Activated CD4-positive, alpha-beta T cell treated with anti-CD3 and anti-CD28 coated beads, Interleukin-2, amount 50 U/mL, for 24 hours (primary cell): ENCODE measurements at places on chromosomes 7 and 10.

DNA sequence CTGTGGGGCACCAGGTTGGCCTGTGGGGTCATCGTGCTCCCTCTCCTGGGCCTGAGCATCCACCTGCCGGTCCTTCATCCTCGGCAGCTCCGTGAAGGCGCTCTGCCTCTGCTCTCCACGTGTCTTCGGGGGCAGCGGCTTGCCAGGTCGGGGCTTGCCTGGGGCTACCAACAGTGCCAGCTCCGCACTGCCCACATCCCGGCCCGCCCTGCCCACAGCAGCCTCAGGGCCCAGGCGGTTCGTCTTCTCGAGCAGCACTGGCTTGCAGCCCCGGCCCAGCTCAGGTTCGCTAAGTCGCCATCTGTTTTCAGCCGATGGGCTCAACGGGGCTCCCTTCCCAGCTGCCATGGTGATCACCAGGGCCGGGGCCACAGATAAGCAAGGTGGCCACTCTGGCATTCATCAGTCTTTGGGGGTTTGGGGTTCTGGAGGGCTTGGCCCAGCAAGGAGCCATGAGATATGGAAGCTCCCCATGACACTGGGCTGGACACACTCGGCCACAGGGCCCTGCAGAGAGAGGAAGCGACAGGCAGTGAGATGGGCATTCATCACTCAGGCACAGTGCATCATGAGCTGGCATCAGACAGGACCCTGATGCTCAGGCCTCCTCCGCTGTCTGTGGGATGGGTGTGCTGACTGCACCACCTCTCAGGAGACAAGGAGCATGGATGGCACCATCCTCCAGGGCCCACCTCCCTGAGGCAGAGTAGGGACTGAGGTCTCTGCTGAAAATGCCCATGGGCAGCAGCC is 15.5 kb downstream of the ZNF488 start:
- DNase-seq = no peak

DNA sequence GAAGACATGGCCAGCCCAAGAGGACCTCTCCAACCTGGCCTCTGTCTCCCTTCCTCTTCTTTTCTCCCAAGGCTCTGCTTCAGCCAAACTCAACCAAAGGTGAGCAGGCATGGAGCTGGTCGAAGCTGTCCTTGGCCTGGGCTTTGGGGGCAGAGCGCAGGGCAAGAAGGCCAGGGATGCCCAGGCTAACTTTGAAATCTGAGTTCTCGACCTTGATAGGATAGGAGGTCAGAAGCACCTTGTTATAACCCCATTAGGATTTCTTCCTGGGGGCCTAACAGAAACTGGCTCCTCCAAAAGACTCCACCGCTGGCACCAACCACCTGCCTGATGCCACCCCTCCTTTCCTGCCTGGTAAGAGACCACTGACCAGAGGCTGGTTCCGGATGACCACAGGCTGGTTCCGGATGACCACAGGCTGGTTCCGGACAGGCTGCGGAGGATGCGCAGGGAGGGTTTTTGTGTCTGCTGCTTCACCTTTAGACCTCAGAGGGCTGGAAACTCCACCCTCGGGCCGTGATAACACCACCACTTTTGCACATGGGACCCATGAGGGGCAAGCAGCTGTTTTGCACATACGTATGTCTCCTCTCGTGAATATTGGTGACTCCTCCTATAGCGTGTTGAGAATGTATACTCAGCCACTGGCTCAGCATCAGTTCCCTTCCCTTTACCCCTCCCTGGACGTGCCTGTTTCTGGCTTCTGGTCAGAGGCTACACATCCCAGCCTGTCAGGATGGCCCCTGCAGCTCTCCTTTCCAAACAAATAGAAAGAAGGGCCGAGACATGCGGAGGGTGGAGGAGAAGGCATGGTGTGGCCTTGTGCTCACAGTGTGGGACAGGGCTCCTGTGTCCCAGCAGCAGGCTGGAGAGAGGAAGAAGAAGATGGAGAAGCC is 140.1 kb downstream of the DNAJB6 start:
- no peak for DNase-seq

DNA sequence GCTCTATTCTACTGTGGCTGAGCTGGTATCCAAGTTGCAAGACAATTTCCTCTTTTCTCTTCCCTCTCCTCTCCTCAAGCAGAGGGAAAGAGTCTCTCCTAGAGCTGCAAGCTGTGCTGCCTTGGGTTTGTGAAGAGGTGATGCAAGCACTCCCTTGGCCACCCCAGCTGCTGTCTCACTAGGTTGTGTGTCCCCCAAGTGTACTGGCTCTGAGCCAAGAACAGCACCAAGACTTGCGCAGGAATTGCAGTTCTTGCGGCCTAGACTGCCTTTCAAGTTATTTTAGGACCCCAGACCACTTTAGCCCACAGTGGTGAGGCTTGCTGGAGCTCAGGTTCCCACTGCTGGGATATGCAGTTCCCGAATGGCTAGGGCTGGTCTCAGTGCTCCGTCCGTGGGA is 411.6 kb downstream of the DPP6 start:
- no peak for DNase-seq

GRCh38 chr10:118626953-118627352 is 31.5 kb upstream of the PRLHR start:
- no peak for DNase-seq

DNA sequence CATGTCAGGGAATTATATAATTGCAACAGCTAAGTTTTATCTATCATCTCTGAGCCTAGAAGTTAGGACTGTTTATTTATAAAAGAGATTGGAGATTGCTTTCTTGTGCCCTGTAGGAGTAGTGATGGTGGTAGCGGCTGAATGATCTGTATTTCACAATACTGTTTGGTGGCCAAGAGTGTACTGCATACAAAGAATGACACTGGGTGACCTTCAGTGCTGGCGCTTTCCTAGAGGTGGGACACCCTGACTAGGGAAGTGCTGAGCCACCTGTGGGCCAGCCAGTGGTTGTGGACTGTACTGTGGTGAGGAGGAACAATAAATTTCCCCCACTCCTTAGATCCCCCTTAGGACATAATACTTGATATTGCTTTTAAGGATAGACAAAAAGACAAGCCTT is 53.0 kb downstream of the COPG2 start:
- no peak for DNase-seq

GRCh38 chr7:2487586-2488271 is 11.5 kb upstream of the GRIFIN start:
- no peak for DNase-seq

DNA sequence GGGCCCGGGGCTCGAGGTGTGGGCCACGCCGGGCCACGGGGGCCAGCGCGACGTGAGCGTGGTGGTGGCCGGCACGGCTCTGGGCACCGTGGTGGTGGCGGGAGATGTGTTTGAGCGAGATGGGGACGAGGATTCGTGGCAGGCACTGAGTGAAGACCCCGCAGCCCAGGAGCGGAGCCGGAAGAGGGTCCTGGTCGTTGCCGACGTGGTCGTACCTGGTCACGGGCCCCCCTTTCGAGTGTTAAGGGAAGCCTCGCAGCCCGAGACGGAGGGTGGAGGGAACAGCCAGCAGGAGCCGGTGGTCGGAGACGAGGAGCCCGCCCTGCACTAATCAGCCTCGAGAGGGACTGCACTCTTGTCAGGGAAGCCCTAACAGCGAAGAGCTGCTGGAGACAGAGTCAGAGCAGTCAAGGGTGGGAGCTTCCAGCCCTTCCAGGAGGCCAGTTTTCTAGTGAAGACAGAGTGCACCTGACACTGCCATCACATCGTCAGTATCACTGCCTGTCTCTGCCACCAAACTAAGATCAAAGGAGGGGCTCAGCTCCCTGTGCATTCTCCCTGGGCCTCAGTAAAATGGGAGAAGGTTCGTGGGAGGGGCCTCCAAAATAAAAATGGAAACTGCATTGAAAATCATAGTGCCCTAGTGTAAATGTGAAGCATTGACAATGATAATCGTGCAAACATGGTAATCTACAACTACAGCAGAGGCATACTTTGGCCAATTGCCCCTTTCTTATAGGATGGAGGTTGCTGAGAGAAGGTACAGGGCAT is 1.3 kb downstream of the MBLAC1 start:
- no peak for DNase-seq

DNA sequence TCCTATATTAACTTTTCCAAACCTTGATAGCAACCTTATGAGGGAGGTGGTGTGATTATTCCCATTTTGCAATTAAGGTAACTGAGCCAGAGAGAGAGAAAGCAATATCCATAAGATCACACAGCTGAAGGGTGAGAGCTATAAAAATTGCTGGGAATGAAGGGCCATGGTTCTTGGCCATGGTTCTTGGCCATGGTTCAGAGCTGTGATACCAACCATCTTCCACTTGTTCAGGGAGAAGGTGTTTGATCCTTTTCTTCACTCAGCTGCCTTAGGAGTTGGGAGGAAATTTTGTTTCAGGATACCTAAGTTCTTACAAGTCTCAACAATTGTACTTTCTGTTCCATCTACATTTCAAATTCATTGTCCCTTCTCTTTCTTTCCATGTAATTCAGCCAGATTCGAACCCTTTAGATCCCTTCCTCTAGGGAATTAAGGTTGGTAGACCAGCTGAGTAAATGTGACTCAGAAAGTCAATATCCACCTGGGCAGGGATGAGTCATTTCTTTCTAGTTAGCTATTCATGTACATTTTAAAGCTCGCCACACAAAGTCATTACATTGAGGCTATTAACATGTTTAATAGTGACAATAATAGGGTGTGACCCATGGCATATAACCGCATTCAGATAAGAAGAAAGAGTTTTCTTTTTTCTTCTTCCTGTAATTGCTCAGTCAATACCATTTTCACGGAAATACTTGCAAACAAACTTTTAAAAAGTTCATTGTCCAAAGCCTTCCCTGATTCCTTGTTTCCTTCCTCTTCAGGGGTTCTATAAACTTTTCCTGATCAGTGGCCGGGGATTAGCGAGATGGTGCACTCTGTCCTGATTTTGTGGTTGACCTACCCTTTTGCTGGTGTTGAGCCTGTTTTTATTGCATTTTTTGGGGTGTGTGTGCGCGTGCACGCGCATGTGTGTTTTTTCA is 143.4 kb downstream of the TCF7L2 start:
- DNase-seq = no peak

GRCh38 chr10:58818900-58819299 is 306.2 kb downstream of the BICC1 start:
- DNase-seq = no peak

DNA sequence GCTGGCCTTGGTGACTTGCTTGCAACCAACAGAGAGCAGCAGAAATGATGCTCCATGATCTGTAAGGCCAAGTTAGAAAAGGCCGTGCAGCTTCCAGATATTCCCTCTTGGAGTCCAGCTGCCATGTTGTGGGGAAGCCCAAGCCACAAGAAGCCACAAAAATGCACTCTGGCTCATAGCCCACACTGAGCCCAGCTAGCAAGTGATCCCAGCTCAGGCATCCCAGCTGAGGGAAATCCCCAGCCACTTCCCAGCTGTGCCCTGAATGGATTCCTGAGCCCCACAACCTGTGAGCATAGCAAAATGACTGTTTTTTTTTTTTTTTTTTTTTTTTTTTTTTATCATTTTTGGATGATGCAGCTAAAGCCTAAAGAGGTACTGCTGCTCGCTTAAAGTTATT is 11.1 kb upstream of the SDK1 start:
- no peak for DNase-seq

- DNase-seq = no peak
These were observed 353.0 kb downstream of the ANKRD30A start for GRCh38 chr10:37478381-37478780.

GRCh38 chr7:31023877-31024276 is 28.2 kb upstream of the ADCYAP1R1 start:
- DNase-seq = no peak

DNA sequence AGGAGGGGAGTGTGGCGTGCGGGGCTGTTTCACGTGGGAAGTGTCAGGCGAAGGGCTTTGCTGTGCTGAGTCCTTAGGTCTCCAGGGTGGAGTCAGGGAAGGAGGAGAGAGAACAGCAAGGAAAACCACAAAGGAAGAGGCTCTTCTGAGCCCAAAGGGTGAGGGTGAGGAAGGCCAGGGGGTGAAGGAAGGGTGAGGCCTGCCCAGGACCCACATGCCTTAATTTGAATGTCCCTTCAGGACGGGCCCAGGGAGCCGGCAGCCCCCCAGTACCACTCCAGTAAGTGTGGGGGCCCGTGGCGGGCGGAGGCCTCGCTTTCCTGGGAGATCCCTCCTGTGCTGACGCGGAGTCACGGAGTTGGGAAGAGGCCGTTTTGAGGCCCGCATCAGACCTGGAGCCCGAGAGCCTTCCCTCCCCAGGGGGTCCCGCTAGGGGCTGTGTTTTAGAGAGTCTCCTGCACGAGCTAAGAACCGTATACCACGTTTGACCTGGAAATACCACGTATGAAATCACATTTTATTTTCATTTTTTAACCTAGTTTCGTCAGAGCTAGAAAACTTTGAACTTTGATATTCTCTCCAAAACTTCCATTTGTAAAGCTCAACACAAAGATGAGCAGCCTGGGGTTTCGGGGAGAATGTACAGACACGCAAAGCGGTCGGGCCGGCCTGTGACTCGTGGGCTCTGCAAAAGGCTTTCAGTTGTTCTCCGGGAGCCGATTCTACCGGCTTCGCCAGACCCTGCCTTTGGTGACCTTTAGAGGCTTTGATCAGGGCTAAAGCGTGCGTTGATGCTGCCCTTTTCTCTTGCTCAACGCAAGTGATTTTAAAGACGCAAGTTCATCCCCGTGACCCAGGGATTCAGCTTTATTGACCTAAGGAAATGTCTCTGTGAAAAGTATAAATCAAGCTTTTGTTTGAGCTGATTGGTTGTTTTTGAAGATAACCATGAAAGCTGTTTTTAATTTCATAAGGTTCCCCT is 23.6 kb upstream of the TTYH3 start:
- DNase-seq = no peak

- DNase-seq = no peak
These were observed 4.3 kb downstream of the HOXA10 start for GRCh38 chr7:27169658-27170425.

- DNase-seq = no peak
These were observed 262.2 kb downstream of the ETV1 start for GRCh38 chr7:13727279-13727678.

DNA sequence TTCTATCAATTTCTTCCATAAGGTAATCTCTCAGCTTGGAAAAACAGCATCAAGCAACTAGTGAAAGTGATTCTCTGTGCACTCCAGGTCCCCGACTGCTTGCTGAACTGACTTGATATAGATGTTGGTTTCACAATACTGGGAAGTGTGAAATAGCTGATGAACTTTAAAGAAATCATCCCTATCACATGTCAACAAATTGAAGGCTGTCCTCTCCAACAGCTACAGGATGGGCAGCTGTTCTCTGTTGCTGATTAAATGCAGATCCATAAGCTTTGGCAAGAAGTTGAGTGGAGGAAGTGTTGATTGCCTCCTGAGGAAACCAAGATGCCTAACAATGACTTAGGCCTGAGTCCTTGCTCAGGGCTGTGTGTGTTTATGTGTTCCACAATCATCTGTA is 130.4 kb upstream of the GDF10 start:
- no peak for DNase-seq

GRCh38 chr10:110764793-110765512 is 106.8 kb upstream of the PDCD4 start:
- DNase-seq = no peak

GRCh38 chr7:1503816-1504775 is at the start of gene INTS1:
Gene INTS1 (minus strand): TSS chr7:1504389. CDS start chr7:1503960, 429 bp downstream.
- peak; percentile 79 for DNase-seq

DNA sequence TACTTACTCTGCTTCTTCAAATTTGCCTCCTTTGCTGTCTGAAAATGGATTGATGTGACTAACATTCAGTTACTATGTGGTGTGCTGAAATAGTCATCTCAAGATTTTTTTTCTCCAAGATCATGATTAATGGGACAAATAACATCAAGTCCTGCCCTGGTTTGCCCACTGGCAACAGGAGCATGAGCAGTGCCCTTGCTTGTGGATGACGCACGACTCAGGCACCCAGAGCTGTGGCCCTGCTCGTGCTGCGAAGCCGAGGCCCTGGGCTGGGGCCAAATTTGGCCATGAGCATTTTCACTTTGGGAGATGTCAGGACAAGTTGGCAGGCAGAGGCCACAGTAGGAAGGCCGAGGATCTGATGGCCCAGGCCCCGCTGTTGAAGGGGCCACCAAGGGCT is 239.8 kb upstream of the IGFBP3 start:
- no peak for DNase-seq
